ENCODE measurements at places on chromosomes 12 and 14.

- peak; percentile 66 for DNase-seq
These were observed 113.3 kb downstream of the FOXN3 start for GRCh38 chr14:89303456-89304435.

DNA sequence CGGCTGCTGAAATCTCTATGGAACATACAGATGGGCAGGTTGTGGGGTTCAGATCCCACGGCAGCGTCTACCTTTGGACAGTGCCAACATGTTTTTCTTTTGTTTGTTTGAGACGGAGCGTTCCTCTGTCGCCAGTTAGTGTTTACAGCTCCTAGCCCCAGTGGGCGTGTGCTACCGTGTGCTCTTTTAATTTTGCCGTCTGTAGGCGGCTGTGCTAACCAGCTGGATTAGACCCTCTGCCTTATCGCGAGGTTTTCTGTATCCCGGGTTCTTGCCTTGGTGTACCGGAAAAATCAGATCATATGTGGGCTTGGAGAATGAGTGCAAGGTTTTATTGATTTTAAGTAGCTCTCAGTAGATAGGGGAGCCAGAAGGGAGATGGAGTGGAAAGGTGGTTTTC lies 9.8 kb upstream of the GALNT6 start:
- DNase-seq = no peak

DNA sequence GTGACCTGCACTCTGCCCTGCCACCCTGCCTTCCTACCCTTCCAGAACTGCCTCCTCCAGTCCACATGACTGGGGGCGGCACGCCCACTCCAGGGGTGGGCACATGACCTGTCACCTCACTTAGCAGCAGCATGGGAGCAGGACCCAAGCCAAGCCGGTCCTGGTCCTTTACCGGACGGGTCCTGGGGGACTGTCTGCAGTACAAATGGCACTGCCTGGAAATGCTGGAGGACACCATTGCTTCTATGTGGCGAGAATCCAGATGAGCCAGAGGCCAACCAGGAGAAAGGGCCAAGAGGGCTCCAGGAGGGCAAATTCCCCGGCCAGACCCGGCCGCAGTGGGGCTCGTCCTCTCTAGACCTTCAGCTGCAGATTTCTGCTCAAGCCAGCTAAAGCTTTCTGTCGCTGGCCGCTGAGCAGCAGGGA lies 33.1 kb downstream of the ITPK1 start:
- DNase-seq = no peak

GRCh38 chr12:3545121-3545796 lies 54.3 kb downstream of the PRMT8 start:
- DNase-seq = no peak

GRCh38 chr14:105389976-105390848 lies 8.1 kb upstream of the TEX22 start:
- peak; percentile 80 for DNase-seq

GRCh38 chr14:66131111-66131510 lies 355.1 kb upstream of the CCDC196 start:
- no peak for DNase-seq

DNA sequence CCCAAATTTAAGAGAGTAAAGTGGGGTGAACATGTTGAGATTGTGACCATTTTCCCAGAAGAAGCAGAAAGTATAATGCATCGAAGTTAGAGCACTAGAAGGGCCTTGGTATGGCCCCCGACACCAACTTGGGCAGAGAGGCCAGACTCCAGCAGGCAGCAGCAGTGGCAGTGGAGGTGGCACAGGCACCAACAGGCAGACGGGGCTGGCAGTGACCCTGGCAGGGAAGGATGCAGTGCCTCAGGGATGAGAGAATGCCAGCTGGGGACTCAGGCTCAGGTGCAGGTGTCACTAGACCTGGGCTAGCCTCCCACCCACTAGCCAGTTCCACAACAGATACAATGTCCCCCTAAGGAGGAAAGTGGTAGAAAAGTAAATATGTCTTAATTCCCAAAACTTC lies 27.7 kb upstream of the AMIGO2 start:
- no peak for DNase-seq

- no peak for DNase-seq
These were observed 121.1 kb upstream of the SYT10 start for GRCh38 chr12:33560653-33561208.

DNA sequence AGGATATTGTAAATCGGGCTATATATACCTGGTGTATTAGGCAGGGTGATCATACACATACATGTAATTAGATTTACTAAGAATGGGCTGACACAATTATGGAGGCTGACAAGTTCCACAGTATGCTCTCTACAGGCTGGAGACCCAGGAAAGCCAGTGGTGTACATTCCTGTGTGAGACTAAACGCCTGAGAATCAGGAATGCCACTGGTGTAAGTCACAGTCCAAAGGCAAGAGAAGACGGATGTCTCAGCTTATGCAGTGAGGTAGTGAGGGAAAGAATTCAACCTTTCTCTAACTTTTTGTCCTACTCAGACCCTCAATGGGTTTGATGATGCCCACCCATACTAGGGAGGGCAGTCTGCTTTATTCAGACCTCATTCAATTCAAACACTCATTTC lies 57.1 kb downstream of the METTL25 start:
- DNase-seq = no peak

GRCh38 chr12:779745-780734 lies 27.7 kb downstream of the WNK1 start:
- DNase-seq = no peak

DNA sequence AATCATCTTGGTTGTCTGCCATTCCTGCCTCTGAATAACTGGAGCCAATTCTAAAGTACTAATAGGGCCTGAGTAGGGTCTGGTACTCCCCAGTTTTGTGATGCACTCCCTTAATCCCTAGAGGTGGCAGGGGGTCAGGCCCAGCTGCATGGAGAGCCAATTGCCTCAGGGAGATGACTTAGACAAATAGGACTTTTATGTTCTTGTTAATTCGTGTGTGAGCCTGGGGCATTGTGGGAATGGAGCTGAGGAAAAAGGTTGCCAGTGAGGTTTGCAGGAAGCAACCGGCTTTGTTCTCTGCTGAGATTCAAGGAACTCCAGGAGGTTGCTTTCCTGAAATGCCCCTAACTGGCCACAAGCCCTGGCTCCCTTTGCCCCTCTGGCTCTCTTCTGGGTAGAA lies 6.8 kb upstream of the DCD start:
- DNase-seq = no peak

DNA sequence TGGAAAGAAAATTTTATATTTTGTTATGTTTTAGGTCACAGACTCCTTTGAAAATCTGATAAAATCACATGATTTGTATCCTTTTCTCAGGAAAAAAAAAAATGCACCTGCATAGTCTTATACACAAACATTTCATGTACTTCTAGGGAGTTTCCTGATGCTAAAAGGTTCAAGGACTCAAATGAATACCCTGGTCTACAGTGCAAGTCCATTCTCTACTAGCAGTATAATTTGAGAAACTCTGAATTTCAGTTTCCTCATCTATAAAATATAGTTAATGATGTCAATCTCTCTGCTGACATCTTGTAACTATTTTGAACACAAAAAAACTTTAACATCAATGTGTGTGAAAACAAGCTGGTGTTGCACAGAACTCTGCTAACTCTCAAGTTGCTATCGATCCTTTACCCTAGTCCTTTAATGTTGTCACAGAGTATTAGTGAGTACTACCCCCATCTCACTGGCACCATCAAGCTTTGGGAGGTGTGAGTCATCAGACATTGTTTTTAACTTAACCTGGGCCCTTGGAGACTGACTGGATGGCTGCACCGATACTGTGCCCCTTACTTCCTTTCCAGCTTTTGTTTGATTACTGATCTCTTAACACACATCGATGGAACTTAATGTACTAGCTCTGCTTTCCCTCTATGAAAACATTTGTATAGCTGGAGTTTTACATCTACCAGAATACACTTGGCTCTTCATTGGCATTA lies 251.9 kb upstream of the SOX5 start:
- no peak for DNase-seq

GRCh38 chr14:100470523-100470897 lies 116.7 kb downstream of the BEGAIN start:
- DNase-seq = no peak

DNA sequence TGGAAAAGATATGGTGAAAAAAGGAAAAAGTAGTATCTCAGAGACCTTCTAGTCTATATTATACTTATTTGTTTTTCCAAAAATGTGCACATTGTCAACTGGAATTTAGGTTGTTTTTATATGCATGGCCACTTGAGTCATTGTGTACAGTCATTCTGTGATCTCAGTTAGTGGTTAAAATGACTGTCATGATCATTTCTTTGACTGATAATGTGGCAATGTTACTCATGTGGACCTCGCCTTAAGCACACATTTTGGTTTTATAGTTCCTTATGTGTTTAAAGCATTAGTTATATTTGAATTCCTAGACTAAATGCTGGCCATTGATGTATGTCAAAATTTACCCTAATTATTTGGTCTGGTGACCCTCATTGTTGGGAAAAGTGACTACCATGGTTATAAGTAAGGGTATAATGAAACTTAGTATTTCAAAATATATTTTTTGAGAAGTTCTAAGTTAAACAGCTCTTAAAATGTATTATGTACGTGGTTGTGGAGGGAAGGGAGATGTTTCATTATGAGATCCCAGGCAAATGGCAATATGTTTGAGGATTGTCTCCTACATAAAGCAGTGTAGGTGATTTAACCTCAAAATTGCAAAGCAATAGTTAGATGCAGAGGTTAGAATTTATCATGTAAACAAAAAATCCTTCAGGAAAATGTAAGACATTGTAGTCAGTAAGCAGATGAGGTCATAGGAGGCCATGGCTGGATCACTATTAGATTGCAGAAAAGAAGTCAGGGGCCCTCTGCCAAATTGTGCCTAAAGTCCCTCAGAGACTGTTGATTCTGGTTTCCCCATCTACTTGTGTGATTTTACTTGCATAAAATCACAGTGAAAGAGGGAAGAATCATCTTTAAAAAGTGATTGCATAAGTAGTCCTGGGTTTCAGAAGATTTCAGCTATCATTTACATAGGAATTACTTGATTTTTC lies 17.5 kb downstream of the PNMA1 start:
- no peak for DNase-seq

- DNase-seq = no peak
These were observed 11.1 kb upstream of the SIVA1 start for GRCh38 chr14:104741803-104742251.
